A172 (cell line): ENCODE measurements at places on chromosomes 3 and 15.

GRCh38 chr3:40137591-40138295 lies 171.8 kb upstream of the EIF1B start:
- DNase-seq = no peak

DNA sequence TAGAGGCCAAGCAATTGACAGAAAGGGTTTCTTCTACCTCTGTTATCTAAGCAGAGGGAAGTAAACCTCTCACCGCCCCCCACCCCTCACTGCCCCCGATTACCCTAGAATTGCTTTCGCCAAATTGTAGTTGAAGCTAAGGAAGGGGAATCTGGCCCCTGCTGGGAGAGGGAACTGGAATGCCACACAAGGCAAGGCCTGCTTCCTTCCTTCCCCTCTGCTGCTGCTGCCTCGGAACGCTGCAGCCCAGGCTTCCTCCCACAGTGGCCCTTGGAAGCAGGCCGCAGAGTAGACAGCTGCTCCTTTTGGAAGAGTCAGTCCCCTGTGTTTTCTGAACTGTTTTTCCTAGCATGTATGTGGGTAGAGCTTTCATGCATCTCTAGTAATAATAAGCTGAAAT lies 21.6 kb downstream of the RLBP1 start:
- DNase-seq = no peak

DNA sequence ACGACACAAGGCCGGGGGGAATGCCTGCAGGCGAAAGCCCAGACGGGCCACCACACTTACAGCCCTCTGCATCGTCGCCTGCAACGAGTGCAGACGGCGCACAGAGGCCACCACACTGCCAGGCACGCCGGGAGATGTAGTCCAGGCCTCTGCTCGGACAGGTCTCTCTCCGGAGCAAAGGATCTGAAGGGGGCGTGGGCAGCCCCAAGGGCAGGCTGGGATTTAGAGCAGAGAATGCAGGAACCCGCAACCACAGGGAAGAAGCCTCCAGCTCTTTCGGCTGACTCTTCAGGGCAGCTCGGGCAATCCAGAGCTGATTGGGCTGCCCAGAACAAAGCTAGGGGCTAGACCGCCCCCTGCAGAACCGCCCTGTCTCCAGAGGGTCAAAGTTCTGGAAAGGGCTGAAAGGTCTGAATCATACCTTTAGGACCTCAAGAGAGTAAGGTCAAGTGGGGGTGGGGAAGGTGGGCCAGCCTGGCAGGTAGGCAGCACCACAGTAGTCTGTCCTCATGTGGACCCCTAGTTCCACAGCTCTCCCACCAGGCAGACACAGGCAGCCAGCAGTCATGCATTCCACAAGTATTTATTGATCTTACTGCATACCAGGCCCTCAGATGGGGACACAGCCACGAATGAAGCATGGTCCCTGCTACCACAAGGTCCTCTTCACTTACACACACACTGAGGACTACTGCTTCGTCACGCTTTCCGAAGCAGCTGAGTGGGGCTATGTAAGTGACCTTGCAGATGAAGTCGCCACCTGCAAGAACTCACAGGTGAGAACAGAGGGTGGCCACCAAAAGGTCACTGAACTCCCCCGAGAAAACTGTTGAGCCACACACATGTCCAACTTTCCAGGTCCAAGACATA lies at the start of gene AMT:
Gene AMT (minus strand): TSS at position 95 of the 870 bp plus-strand sequence. CDS start 23 bp downstream, at position 72.
- no peak for DNase-seq

DNA sequence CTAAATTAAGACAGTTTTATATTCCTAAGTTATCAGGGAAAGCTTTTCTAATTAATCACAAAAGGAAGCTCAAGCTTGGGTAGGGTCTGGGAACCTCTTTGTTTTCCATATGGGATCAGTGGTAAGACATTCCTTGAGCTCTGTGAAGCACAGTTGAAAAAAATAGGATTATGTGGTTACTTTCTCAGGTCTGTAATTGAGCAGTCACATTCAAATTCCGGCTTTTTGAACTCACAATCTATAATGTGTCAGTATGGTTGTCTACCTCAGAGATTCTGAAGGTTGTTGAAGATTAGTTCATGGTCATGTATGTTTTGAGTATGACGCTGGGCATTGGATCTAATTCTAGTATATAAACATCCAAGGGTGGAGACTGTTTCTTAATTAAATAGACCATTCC lies 364.5 kb downstream of the LPP start:
- no peak for DNase-seq
